Left ventricle myocardium inferior (tissue), 1 donor: ENCODE measurements at places on chromosomes 7 and 10. TPM values are rescaled to one million over a fixed set of nuclear protein-coding genes. Genes with fewer than 3 reads are reported as not detected.

SERPINE1 gene
- 4.3 TPM for total RNA-seq

DNA sequence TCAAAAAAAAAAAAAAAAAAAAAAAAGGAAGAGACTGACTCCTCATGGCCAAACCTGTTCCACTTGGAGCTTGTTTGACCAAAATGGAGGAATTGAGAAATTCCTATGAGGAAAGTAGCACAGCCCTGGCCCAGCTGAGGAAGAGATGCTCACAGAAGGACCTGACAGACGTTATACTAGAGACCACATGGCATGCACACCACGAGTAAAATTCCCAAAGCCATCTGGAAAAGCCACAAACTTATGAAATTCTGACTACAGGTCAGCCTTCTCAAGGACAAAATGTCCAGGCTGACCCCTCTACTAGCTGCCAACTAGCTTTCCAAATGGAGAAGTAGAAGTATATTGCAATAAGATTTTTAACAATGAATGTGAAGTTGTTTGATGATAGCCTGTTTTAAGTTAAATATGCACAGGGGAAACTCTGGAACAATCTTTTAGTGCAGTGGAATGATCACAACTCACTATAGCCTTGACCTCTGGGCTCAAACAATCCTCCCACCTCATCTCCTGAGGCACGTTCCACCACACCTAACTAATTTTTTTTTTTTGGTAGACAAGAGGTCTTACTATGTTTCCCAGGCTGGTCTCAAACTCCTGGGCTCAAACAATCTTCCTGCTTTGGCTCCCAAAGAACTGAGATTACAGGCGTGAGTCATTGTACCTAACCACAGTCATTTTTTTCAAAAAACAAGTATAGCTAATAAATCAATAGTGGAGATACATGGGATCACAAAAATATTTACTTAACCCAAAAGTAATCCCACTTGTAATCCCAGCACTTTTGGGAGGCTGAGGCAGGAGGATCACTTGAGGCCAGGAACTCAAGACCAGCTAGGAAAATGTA, 75.7 kb downstream of the AKR1D1 start:
- H3K27me3 ChIP-seq = no peaks in the 10 kb centered on the region
- H3K27ac ChIP-seq = no peak overlapping the region
- no peaks in the 10 kb centered on the region for H3K4me1 ChIP-seq
- H3K36me3 ChIP-seq = no peaks in the 10 kb centered on the region
- H3K4me3 ChIP-seq = no peak overlapping the region

DNA sequence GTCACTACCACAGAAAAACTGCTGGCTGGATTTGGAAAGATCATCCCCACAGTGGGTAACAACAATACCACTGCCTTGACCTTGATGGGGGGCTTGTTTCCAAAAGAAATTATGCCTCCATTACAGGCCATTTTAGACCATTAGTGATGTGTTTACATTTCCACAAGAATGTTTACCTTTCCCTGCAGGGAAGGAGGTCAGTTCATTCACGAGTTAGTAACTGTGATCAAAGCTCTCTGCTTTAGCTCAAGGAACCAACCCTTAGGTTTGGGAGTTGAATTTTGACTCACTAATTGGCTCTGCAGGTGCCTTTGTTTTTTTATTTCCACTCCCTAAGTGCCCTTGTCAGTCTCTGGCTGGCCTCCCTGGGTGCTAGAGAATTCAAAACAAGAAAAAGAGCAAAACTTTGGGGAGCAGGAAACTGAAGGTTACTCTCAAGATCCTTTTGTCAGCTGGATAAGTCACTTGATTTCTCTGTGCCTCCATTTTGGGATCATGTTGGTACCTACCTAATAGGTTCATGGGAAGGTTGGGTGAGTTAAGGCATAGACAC, 41.1 kb upstream of the NUPR2 start:
- H3K27ac ChIP-seq = no peak overlapping the region
- H3K36me3 ChIP-seq = no peaks in the 10 kb centered on the region
- DNase-seq = no peak
- no peak overlapping the region for H3K4me3 ChIP-seq

GRCh38 chr10:78830976-78831375, 237.8 kb upstream of the ZMIZ1 start:
- DNase-seq = no peak
- no peak overlapping the region for H3K4me3 ChIP-seq
- peaks cover 3% of the 10 kb centered on the region for H3K27me3 ChIP-seq
- H3K36me3 ChIP-seq = no peaks in the 10 kb centered on the region

AOAH gene
- total RNA-seq = 1.9 TPM

- H3K4me1 ChIP-seq = peaks cover 37% of the 10 kb centered on the region
- H3K36me3 ChIP-seq = peaks cover 17% of the 10 kb centered on the region
- peak overlapping the region; percentile 100 for H3K27ac ChIP-seq
- H3K27me3 ChIP-seq = no peaks in the 10 kb centered on the region
- H3K4me3 ChIP-seq = no peak overlapping the region
Observed at GRCh38 chr10:72278668-72279393, 5.1 kb downstream of the DDIT4 start.

DPCD gene
- 24.0 TPM for total RNA-seq

GRCh38 chr10:72846238-72846637, 47.3 kb upstream of the OIT3 start:
- DNase-seq = no peak
- H3K4me1 ChIP-seq = no peaks in the 10 kb centered on the region
- no peaks in the 10 kb centered on the region for H3K27me3 ChIP-seq
- H3K4me3 ChIP-seq = no peak overlapping the region
- no peaks in the 10 kb centered on the region for H3K36me3 ChIP-seq
- H3K27ac ChIP-seq = no peak overlapping the region

- DNase-seq = no peak
- no peak overlapping the region for H3K27ac ChIP-seq
- H3K4me3 ChIP-seq = no peak overlapping the region
- no peaks in the 10 kb centered on the region for H3K27me3 ChIP-seq
- no peaks in the 10 kb centered on the region for H3K4me1 ChIP-seq
Observed at GRCh38 chr7:11450281-11450680, 381.7 kb downstream of the THSD7A start.

DNA sequence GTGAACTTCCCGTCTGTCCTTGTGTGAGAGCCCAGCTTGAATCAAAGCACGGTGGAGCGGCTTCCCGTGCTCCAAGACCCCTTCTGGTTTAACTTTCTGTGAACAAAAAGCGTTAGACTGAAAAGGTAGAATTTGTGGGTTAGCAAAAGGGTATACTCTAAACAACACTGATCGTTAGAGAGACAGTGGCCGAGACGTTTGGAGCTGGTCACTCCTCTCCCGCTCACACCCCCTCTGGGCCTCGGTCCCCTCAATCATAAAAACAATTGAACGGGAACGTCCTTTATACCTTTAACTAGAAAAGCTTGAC, 502 bp downstream of the PRKRIP1 start:
- DNase-seq = no peak
- H3K4me1 ChIP-seq = peaks cover 30% of the 10 kb centered on the region
- H3K27ac ChIP-seq = peak overlapping the region; percentile 89
- H3K36me3 ChIP-seq = peaks cover 42% of the 10 kb centered on the region
- no peaks in the 10 kb centered on the region for H3K27me3 ChIP-seq
- peak overlapping the region; percentile 91 for H3K4me3 ChIP-seq

GRCh38 chr10:127347202-127347959, 151.0 kb upstream of the INSYN2A start:
- H3K27me3 ChIP-seq = no peaks in the 10 kb centered on the region
- H3K36me3 ChIP-seq = peaks cover 31% of the 10 kb centered on the region
- H3K27ac ChIP-seq = no peak overlapping the region
- H3K4me1 ChIP-seq = no peaks in the 10 kb centered on the region
- DNase-seq = no peak
- no peak overlapping the region for H3K4me3 ChIP-seq

- H3K36me3 ChIP-seq = no peaks in the 10 kb centered on the region
- H3K27me3 ChIP-seq = peaks cover 53% of the 10 kb centered on the region
- no peak overlapping the region for H3K4me3 ChIP-seq
- DNase-seq = peak; percentile 19
- H3K27ac ChIP-seq = no peak overlapping the region
Observed at GRCh38 chr7:68752485-68753178, 845.6 kb upstream of the AUTS2 start.

IGFBP3 gene
- total RNA-seq = 60.8 TPM

FFAR4 gene
- total RNA-seq = 0.08 TPM

- no peak overlapping the region for H3K4me3 ChIP-seq
- H3K4me1 ChIP-seq = no peaks in the 10 kb centered on the region
- H3K36me3 ChIP-seq = no peaks in the 10 kb centered on the region
- peaks cover 4% of the 10 kb centered on the region for H3K27me3 ChIP-seq
Observed at GRCh38 chr10:86556933-86557649, 35.5 kb upstream of the WAPL start.

DNA sequence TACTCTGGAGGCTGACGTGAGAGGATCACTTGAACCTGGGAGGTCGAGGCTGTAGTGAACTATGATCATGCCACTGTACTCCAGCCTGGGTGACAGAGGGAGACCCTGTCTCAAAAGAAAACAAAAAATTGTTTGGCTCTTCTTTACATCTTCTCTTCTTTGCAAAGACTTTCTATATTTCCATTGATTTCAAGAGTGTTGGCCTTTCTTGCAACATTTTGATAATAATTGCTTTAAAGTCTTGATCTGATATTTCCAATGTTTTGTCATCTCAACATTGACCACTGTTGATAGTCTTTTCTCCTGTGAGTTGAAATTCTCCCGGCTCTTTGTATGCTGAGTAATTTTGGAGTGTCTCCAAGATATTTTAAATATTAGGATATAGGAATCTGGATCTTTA, 17.8 kb upstream of the CLDN4 start:
- DNase-seq = no peak
- no peaks in the 10 kb centered on the region for H3K36me3 ChIP-seq
- H3K4me3 ChIP-seq = no peak overlapping the region
- no peak overlapping the region for H3K27ac ChIP-seq
- no peaks in the 10 kb centered on the region for H3K4me1 ChIP-seq

GRCh38 chr7:117588352-117588794, 108.5 kb downstream of the CFTR start:
- no peak overlapping the region for H3K4me3 ChIP-seq
- H3K4me1 ChIP-seq = no peaks in the 10 kb centered on the region
- no peaks in the 10 kb centered on the region for H3K36me3 ChIP-seq
- DNase-seq = no peak
- H3K27ac ChIP-seq = no peak overlapping the region

DNA sequence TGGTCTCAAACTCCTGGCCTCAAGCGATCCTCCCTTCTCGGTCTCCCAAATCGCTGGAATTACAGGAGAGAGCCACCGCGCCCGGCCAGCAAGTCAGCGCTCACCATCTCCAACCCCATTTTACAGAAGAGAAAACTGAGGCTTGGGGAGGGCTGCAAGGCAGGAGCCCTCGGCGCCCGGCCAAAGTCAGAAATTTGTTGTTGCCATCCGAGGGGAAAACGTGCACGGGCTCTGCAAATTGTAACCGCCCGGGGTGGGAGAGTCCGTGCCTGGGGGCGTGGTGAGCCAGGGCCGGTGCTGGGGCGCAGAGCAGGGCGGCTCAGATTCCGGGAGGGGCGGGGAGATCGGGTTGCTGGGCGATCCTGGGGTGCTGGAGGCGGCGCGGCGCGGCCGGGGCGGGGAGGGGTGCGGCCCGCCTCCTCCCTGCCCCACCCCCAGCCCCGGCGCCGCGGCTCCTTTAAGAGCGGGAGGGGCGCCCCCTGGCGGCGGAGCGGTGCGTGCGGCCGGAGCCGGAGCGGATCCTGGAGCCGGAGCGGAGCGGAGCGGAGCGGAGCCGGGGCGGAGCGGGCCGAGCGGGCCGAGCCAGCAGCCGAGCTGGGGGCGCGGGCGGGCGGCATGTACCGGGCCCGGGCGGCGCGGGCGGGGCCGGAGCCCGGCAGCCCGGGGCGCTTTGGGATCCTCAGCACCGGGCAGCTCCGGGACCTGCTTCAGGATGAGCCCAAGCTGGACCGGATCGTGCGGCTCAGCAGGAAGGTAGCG, at the start of gene VPS37D:
TSS of gene VPS37D (plus strand) at position 488 of the 759 bp plus-strand sequence. CDS start at position 616, 128 bp downstream.
- no peaks in the 10 kb centered on the region for H3K36me3 ChIP-seq
- peaks cover 6% of the 10 kb centered on the region for H3K27me3 ChIP-seq
- H3K4me3 ChIP-seq = peak within 1 kb of the TSS; percentile 73
- peak; percentile 90 for DNase-seq
- peaks cover 17% of the 10 kb centered on the region for H3K4me1 ChIP-seq
- no peak within 1 kb of the TSS for H3K27ac ChIP-seq

- H3K4me3 ChIP-seq = no peak overlapping the region
- no peak for DNase-seq
- H3K27ac ChIP-seq = no peak overlapping the region
- peaks cover 13% of the 10 kb centered on the region for H3K27me3 ChIP-seq
Observed at GRCh38 chr7:101075646-101076045, 9.6 kb upstream of the TRIM56 start.

TLX1 gene
- not detected for total RNA-seq

GPR15LG gene
- total RNA-seq = not detected
